ENCODE measurements at places on chromosomes 7 and 10.

DNA sequence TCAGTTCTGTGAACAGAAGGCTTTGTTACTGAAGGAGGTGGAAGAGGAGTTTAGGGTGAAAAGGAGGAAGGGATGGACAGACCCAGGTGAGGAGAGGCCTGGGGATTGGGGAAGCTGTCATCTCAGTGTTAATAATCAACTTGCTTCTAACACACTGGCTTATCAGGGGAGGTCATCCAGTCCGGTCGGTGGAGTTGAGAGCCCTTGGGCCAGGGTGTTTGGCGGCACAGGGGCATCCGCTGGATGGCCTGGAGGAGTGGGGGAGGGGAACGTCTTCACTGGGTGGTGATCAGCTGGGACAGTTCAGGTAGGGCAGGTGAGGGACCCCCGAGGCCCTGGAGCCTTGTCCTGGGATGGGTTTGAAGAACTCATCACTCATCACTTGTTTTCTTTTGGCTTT lies 33.9 kb downstream of the SHH start:
- peak; percentile 46 for DNase-seq

DNA sequence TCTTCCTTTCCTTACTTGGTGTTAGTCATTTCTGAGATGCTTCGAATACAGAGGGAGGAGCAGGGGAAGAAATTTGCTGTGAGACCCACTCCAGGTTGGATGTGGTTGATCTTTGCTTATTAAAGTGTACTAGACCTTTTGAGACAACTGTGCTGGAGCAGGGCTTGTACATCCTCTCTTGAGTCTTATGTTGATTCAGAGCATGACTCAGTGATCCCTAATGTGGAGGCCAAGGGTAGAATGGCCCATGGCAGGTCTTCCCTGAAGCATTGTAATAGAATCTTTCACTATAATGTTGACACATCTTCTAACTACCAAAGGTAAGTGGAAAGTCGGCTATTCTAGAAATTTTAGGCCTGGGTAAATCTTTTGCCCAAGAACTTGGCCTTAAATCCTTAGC lies 17.0 kb upstream of the SFR1 start:
- DNase-seq: no peak

DNA sequence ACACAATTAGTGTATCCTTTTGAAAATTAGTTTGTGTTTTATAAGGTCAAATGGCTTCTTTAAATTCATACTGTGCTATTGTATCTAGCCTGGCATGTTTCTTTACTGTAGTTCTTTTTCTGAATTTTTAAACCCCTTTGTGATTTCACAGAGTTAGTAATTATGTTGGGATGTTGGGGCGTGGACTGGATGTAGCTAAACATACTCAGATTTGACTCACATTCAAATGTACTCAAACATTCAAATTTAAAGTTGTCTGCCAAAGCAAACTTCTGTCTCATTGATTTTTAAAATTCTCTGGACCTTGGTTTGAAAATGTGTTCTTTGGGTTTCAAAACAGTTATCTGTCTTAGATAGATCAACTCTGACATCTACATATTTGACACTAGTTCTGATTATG lies 7.2 kb upstream of the NRP1 start:
- DNase-seq: no peak

GRCh38 chr10:125641398-125641797 lies 41.6 kb downstream of the TEX36 start:
- DNase-seq: no peak

GRCh38 chr10:89022734-89023133 lies 32.1 kb downstream of the FAS start:
- DNase-seq: no peak

- DNase-seq: no peak
Measured at GRCh38 chr10:31123946-31124345, 92.3 kb upstream of the ZNF438 start.

GRCh38 chr7:90706072-90706716 lies 110.1 kb downstream of the CDK14 start:
- DNase-seq: no peak

DNA sequence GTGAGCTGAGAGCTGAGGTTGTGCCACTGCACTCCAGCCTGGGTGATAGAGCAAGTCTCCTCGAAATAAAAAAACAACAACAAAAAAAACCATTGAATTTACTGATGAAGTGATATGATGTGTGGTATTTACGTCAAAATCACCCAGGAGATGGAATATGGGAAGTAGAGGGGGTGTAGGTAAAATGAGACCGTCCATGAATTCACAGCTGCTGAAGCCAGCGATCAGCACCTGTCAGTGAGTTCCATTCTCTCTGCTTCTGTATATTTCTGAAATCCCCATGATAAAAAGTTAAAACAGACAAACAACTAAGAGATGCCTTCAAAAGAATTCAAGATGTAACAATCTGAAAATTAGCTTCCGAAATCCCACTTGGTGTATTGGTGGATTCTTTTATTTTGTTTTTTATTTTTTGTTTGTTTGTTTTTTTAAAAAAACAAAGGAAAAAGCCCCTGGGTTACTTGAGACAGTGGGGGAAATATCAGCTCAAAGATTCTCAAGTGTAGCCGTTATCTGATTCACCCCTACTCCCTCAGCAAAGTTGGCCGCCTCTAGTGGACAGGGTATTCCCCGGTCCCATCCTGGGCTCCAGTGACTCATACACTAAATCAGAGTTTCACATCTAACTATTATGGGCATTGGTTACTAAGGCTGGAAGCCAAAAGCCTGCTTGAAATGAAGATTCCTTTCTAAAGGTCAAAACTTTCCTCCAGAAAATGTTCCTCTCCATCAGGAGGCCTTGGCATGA lies 76.4 kb downstream of the MAP3K8 start:
- DNase-seq: no peak

DNA sequence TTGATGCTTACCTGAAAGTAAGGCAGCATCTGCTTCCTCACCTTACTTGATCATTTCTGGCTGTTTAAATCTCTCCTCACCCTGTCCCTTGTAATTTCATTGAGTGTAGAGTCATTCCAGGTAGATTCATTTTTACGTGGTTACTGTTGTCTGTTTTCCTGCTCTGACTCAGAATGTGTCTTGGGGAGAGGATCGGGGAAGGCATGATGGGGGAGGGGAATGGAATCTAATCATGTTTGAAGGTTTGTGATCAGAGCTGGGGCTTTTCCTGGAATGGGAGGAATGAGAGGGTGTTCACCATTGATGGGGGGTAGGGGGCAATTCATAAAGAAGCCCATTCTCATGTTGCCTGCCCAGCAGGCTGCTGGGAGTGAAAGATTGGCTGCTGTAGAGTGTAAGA lies 18.7 kb downstream of the SEC24C start:
- DNase-seq: no peak

- DNase-seq: no peak
Measured at GRCh38 chr10:27485986-27486385, 18.1 kb upstream of the RAB18 start.

GRCh38 chr7:15571301-15571878 lies 9.6 kb upstream of the AGMO start:
- DNase-seq: no peak

GRCh38 chr7:71133856-71134255 lies 1.9 kb downstream of the GALNT17 start:
- DNase-seq: no peak

- peak; percentile 47 for DNase-seq
Measured at GRCh38 chr10:91296471-91296870, 76.0 kb downstream of the PCGF5 start.

- no peak for DNase-seq
Measured at GRCh38 chr10:97689559-97690020, 2.5 kb upstream of the AVPI1 start.

- no peak for DNase-seq
Measured at GRCh38 chr10:49090189-49090575, 25.1 kb downstream of the VSTM4 start.

- no peak for DNase-seq
Measured at GRCh38 chr7:124940306-124940705, 10.7 kb upstream of the POT1 start.

DNA sequence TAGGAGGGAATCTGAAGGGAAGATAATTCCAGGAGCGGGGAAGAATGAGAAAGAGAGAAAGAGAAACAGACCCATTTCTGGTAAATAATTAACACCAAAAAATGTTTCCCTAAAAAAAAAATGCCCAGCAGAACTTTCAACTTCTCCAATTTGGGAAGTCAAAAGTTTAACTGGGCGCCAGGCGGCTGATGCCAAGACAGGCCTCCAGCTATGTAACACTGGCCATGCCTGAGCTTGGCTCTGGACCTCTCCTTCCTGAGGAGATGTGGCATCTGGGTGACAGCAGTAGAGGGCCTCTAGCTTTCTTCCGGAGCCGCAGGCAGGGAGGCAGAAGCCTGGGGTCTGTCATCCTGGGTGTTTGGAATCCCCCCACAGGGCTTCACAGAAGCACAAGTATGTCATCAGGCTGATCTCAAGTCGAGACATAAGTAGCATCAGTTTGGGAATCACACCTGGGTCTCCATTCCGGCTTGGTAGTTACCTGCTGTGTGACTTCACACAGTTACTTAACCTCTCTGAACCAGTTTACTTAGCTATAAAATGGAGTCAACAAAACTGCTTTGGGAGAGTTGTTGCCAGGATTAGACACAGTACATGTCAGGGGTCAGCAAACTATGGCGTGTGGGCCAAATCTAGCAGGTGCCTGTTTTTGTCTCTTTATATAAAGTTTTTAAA lies 50.5 kb upstream of the TCF7L2 start:
- peak; percentile 17 for DNase-seq

GRCh38 chr7:40199076-40199802 lies 64.4 kb downstream of the SUGCT start:
- DNase-seq: no peak

DNA sequence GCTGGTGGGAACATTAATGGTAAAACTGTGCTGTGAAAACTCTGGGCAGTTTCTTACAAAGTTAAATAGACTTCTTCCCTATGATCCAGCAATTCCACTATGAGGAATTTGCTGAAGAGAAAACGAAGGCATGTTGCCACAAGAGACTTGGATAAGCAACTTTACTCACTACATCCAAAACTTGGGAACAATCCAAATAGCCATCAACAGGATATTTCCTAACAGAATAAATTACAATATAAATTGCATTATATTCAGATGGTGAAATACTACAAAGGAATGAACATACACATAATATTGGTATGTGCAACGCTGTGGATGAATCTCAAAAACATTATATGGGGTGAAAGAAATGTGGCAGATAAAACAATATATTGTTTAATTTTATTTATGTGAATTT lies 21.4 kb upstream of the MKI67 start:
- no peak for DNase-seq

- DNase-seq: no peak
Measured at GRCh38 chr10:43237631-43238446, 29.0 kb downstream of the RASGEF1A start.

GRCh38 chr10:95229724-95230627 lies 35.9 kb downstream of the ACSM6 start:
- peak; percentile 60 for DNase-seq

DNA sequence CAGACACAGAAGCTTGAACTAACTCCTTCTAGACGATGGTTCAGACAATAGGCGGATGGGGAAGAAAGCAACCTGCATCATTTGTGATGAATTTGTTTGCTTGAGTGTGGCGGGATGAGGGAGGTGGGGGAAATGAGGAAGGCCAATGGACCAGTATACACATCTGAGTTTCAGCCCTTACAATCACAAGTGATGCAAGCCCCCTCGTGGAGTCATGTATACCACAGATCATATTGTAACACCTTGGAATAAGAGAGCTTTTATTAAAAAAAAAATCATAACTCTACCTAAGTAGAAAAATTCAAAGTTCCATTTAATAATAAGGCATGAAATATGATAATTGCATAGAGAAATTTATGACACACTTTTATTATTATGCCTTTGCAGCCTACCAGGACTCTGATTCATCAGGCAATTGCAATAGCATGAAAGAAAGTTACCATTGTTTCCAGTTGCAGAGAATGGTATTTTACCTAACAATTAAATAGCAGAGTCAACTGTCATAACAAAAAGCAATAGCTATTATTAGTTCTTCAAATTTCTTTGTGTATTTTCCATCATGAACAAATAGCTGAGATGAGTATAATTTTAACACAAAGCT lies 230.2 kb upstream of the AKR1E2 start:
- DNase-seq: no peak

GRCh38 chr7:17434841-17435692 lies 136.6 kb downstream of the AHR start:
- no peak for DNase-seq

DNA sequence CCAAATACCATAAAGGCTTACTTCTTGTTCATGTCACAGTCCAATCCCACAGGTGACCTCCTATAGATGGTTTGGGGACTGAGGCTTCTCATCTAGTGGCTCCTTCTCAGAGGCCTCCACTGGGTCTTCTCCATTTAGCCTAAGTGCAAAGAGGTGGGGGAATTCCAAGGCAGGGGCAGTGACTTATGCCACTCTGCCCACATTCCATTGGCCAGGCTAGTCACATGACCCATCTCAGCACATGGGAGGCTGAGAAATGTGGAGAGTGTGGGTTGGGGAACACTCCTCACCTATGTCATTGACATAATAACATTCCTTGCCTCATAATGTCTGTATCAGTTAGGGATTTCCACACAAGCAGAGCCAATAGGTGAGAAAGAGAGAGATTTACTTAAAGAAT lies 104.3 kb upstream of the PLXNA4 start:
- DNase-seq: no peak

DNA sequence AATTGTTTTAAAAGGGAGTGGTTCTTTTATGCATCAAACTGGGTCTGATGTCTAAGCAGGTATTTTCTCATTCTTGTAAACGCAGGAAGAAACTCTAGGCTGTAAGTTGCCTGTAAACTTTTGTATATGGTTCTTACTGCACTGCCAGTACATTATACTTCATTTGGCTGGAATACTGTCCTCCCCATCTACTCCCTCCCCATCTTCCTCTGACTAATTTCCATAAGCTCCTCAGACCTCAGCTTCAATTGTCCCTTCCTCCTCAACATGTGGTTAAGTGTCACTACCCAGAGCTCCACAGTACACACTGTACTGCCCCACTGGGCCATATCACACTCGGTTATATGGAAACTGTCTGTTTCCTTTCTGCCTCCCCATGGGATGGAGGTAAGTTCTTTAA lies 161.4 kb upstream of the MDFIC start:
- DNase-seq: no peak

DNA sequence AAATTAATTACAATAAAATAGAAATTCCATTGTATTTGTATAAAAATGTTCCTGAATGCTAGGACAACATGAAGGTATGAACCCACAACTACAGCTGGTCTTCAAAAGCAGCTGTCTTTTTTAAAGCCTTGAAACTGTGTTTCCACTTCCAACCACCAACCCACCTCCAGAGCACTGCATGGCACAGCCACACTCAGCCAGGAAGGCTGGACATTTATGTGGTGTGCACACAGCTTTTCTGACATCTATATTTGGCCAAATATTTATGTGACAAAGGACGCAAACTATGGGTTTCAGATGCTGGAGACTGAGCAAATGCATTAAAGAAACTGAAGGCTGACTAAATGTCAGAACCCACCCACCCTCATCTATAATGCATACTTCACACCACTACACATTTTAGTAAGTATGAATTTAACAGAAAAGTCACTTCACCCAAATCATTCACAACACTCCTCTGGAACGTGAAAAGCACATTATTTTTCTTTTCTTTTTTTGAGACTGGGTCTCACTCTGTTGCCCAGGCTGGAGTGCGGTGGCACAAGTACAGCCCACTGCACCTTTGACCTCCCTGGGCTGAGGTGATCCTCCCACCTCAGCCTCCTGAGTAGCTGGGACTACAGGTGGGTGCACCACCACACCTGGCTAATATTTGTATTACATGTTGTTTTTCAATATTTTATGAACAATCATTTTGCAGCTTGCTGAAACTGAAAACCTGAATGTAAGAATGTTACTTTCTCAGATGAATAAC lies 27.9 kb upstream of the DAGLB start:
- DNase-seq: no peak
